ENCODE measurements at places on chromosomes 6 and 20. TPM values are rescaled to one million over a fixed set of nuclear protein-coding genes. Genes with fewer than 3 reads are reported as not detected.

Gene SCRT2
- total RNA-seq = not detected

Gene PIGT
- total RNA-seq = 129 TPM

Gene LAMA2
- total RNA-seq = 0.22 TPM

Gene ISM1
- total RNA-seq = not detected

Gene ZNF133
- 17.1 TPM for total RNA-seq

Gene TULP1
- not detected for total RNA-seq

Gene DEF6
- 37.3 TPM for total RNA-seq

Gene DEFB118
- total RNA-seq = not detected

Gene MAPK13
- 41.4 TPM for total RNA-seq

Gene TEAD3
- 15.4 TPM for total RNA-seq

Gene PARD6B
- total RNA-seq = 3.7 TPM

DNA sequence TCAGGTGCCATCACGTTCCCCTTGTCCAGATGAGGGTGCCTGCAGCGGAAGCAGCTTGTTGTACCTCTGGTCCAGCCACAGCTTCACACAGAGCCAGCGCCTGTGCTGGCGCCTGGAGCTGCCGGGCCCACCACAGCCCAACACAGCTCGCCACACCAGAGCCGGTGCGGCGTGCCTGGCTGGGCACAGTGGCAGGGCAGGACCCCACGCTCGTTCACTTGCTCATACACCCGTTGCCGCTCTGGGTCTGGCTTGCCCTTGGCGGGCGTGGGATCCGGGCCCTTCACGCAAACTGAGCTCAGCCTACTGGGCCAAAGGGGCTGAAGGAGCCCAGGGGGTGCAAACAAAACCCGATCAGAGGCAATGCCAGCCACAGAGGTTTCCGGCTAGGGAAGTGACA is 492.5 kb upstream of the MANEA start:
- DNase-seq = no peak
- no peaks in the 10 kb centered on the region for H3K36me3 ChIP-seq
- H3K27ac ChIP-seq = no peak overlapping the region
- H3K27me3 ChIP-seq = no peaks in the 10 kb centered on the region
- H3K4me1 ChIP-seq = peaks cover 5% of the 10 kb centered on the region
- no peak overlapping the region for H3K4me3 ChIP-seq

DNA sequence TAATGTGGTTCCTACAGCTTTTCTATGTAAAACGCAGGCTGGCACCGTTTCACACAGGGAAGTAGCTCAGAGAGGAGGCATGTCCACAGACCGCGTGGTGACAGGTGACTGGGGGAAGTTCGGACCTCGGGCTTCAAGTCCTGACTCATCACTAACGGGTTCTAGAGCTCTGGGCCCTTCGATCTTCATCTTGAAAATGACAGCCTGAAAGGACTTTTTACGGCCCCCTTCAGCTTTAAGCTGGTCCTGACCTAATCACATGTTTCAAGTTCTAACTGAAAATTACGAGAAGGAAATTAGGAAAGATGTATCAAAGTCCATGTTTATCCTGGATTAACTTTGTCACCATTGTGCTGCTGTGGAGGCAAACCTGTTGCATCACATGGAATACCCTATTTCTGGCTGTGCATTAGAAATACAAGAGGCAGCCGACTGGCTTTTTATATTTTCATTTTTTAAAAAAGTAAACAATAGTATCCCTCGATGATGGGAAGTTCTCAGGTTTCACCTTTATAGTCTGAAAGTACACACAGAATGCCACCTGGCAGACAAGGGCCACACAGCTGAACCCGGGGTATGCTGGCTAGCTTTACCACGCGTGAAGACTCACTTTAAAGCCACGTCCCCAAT is 2.0 kb downstream of the MAN1A1 start:
- H3K27ac ChIP-seq = no peak overlapping the region
- peak overlapping the region; percentile 92 for H3K4me3 ChIP-seq
- no peaks in the 10 kb centered on the region for H3K27me3 ChIP-seq
- H3K36me3 ChIP-seq = no peaks in the 10 kb centered on the region
- peaks cover 21% of the 10 kb centered on the region for H3K4me1 ChIP-seq

- no peak overlapping the region for H3K4me3 ChIP-seq
- no peaks in the 10 kb centered on the region for H3K36me3 ChIP-seq
- no peak overlapping the region for H3K27ac ChIP-seq
- no peaks in the 10 kb centered on the region for H3K27me3 ChIP-seq
Measured at GRCh38 chr6:15656145-15656544, 6.7 kb downstream of the DTNBP1 start.

GRCh38 chr20:32941155-32941885 is 62.9 kb downstream of the SUN5 start:
- peaks cover 15% of the 10 kb centered on the region for H3K27me3 ChIP-seq
- no peak overlapping the region for H3K4me3 ChIP-seq
- DNase-seq = no peak
- no peaks in the 10 kb centered on the region for H3K4me1 ChIP-seq
- H3K27ac ChIP-seq = no peak overlapping the region

DNA sequence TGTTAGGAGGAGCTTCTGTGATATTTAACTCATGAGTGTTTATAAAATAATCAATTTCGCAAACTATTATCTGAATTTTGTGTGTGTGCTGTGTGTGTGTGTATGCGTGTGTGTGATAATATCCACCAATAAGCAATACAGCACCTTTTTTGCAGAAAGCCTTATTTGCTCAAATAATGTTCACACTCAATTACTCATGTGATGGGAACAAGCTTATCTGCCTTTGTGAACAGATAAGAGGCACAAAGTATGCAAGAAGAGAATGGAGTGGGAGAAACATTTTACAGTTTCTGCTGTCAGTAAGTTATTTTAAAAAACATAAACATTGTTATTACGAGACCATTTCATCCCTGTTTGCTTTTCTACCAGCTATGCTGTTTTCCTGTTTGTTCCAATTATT is 36.7 kb upstream of the PTPRK start:
- no peaks in the 10 kb centered on the region for H3K4me1 ChIP-seq
- H3K27ac ChIP-seq = no peak overlapping the region
- H3K27me3 ChIP-seq = no peaks in the 10 kb centered on the region
- DNase-seq = no peak

DNA sequence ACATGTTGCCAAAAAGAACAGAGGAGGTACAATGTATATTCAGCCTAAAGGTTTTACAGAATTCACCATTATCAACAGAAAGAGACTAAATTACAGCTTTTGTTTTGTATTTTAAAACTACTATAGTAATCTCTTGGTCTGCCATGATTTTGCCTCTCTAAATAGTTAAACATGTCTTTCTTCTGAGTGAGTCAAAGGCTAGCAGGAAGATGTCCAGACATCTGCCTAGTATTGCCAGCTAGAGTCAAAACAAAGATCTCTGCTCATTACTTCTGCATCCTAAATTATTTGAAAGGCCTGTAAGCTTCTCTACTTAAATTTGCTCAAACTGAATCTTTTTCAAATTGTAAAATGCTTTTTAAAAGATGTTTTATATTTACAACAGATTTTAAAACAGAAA is 8.8 kb downstream of the ASF1A start:
- H3K27me3 ChIP-seq = no peaks in the 10 kb centered on the region
- peaks cover 65% of the 10 kb centered on the region for H3K36me3 ChIP-seq
- peaks cover 2% of the 10 kb centered on the region for H3K4me1 ChIP-seq
- H3K27ac ChIP-seq = no peak overlapping the region
- no peak overlapping the region for H3K4me3 ChIP-seq

DNA sequence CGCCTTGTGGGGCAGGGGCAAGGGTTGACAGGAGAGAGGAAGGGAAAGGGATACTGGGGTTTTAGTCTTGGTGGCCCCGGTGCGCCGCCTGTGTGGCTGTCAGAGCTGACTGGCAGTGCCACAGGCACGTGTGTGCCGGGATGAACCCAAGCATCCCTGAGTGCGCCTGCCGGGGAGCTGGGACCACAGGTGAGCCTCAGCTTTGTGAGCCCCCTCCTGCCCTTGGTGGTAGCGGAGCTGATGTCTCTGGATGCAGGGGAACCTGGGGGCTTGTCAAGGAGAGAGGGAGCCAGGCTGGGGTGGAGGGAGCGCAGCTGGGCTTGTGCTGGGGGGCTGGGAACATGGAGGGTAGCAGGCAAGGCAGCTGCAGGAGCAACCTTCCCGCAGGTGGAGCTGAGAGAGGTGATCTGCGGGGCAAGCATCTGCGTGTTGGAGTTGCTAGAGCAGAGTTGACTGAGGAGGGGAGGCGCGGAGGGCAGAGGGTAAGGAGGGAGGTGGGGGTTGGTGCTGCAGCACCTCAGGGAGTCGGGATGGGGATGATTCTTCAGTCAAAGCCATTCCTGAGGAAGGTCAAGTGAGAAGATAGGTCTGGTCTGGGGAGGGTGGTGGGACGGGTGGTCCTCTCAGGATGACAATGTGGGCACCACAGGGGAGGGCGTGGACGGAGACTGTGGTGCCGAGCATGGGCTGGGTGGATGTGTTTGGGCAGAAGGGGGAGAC is 28.1 kb downstream of the PYGB start:
- H3K4me1 ChIP-seq = no peaks in the 10 kb centered on the region
- DNase-seq = no peak
- H3K36me3 ChIP-seq = peaks cover 74% of the 10 kb centered on the region
- no peak overlapping the region for H3K27ac ChIP-seq
- H3K4me3 ChIP-seq = no peak overlapping the region

GRCh38 chr6:53939830-53940229 is 145.0 kb downstream of the LRRC1 start:
- no peaks in the 10 kb centered on the region for H3K4me1 ChIP-seq
- no peak overlapping the region for H3K27ac ChIP-seq
- no peak overlapping the region for H3K4me3 ChIP-seq
- no peaks in the 10 kb centered on the region for H3K27me3 ChIP-seq

- no peaks in the 10 kb centered on the region for H3K4me1 ChIP-seq
- no peak for DNase-seq
- no peaks in the 10 kb centered on the region for H3K36me3 ChIP-seq
- no peak overlapping the region for H3K4me3 ChIP-seq
- peaks cover 43% of the 10 kb centered on the region for H3K27me3 ChIP-seq
- no peak overlapping the region for H3K27ac ChIP-seq
Measured at GRCh38 chr6:84906514-84906913, 142.1 kb upstream of the TBX18 start.

GRCh38 chr6:18178960-18179615 is 23.9 kb downstream of the KDM1B start:
- no peak for DNase-seq
- H3K27ac ChIP-seq = no peak overlapping the region
- no peaks in the 10 kb centered on the region for H3K27me3 ChIP-seq
- H3K36me3 ChIP-seq = no peaks in the 10 kb centered on the region
- H3K4me3 ChIP-seq = no peak overlapping the region

- H3K4me3 ChIP-seq = no peak overlapping the region
- no peaks in the 10 kb centered on the region for H3K4me1 ChIP-seq
- no peaks in the 10 kb centered on the region for H3K36me3 ChIP-seq
- DNase-seq = no peak
Measured at GRCh38 chr6:98794307-98794842, 40.0 kb upstream of the POU3F2 start.

GRCh38 chr6:90033746-90034271 is 139.5 kb downstream of the GJA10 start:
- H3K36me3 ChIP-seq = no peaks in the 10 kb centered on the region
- H3K4me1 ChIP-seq = no peaks in the 10 kb centered on the region
- no peak overlapping the region for H3K4me3 ChIP-seq
- H3K27ac ChIP-seq = no peak overlapping the region

GRCh38 chr6:138162111-138162954 is 594 bp downstream of the ARFGEF3 start:
- H3K4me1 ChIP-seq = peaks cover 18% of the 10 kb centered on the region
- peak overlapping the region; percentile 97 for H3K4me3 ChIP-seq
- no peaks in the 10 kb centered on the region for H3K36me3 ChIP-seq
- H3K27me3 ChIP-seq = peaks cover 12% of the 10 kb centered on the region

GRCh38 chr20:38094373-38094891 is 60.9 kb downstream of the RPRD1B start:
- peaks cover 30% of the 10 kb centered on the region for H3K36me3 ChIP-seq
- H3K27me3 ChIP-seq = no peaks in the 10 kb centered on the region
- peak overlapping the region; percentile 15 for H3K27ac ChIP-seq

DNA sequence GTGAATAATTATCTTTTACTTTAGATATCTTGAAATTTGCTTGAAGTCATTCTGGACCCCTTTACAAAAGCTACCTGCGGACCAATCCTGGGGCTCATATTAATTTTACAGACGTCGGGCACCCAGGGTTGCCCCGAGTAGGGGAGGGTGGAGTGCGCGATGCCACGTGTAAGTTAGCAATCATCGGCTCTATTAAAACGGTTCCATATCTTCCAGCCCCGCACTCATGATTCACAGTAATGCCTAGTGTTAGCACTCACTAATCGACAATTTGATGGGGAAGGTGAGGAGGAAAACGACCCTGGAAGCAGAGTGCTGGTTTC is 34.9 kb upstream of the TCF21 start:
- no peak for DNase-seq
- H3K4me3 ChIP-seq = no peak overlapping the region
- no peaks in the 10 kb centered on the region for H3K36me3 ChIP-seq
- H3K4me1 ChIP-seq = no peaks in the 10 kb centered on the region
- H3K27me3 ChIP-seq = peaks cover 12% of the 10 kb centered on the region

DNA sequence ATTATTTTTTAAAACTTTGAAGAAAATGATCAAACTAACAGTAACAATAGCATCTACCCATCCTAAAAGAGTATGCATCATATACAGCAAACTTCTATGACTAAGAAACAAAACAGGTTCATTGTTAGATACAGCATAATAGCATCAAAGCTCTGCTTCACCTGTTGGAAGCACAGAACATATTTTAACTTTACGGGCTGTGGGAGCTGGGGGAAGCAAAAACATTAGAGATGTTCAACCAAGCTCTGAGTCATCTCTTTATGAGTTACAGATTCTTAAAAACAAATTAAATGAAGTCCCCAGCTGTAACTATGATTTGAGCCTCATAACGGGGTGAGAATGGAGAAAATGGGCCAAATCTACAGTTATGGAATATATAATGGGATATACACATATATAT is 63.4 kb downstream of the SYNE1 start:
- no peak overlapping the region for H3K27ac ChIP-seq
- no peak overlapping the region for H3K4me3 ChIP-seq
- no peak for DNase-seq
- H3K4me1 ChIP-seq = no peaks in the 10 kb centered on the region
- H3K27me3 ChIP-seq = peaks cover 59% of the 10 kb centered on the region

DNA sequence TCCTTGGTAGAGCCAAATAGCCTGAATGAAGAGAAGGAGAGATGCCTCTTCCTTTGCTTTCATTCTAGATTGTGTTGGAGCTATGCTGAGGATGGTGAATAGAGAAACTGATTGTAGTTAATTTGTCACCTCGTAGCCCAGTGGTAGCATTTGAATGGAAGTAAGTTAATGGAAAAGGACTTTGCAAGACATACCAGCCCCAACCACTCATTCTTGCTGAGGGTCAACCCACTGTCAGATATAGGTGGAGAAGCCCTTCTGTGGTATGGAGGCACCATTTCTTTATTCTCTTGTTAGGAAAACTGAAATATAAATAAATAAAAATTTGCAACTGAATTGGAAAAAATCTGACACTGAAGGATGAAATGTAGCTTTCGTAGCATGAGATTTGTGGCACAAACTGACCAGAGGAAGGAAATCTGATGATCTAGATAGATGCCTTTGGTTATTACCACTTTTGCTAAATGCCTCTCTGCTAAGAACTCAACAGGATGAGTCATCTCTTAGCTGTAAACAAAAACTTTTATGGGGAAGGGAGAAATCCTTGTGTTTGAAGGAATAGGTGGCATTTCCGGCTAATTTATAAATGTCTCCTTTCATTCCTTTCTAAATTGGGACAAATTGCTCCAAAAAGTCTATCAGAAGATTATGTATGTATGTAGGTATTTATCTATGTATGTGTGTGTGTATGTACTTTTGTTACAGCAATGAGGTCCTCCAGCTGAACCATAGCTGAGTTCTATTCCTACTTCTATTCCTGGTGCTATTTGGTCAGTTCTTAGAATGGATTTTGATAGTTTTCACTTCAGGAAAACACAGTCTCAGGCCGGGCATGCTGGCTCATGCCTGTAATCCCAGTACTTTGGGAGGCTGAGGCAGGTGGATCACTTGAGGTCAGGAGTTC is 76.5 kb upstream of the SUPT3H start:
- peak overlapping the region; percentile 10 for H3K27ac ChIP-seq
- H3K4me3 ChIP-seq = no peak overlapping the region
- peaks cover 11% of the 10 kb centered on the region for H3K36me3 ChIP-seq
